ENCODE measurements at places on chromosomes 2 and 18.

- DNase-seq = no peak
These were observed 6.0 kb downstream of the RPIA start for GRCh38 chr2:88697370-88698026.

DNA sequence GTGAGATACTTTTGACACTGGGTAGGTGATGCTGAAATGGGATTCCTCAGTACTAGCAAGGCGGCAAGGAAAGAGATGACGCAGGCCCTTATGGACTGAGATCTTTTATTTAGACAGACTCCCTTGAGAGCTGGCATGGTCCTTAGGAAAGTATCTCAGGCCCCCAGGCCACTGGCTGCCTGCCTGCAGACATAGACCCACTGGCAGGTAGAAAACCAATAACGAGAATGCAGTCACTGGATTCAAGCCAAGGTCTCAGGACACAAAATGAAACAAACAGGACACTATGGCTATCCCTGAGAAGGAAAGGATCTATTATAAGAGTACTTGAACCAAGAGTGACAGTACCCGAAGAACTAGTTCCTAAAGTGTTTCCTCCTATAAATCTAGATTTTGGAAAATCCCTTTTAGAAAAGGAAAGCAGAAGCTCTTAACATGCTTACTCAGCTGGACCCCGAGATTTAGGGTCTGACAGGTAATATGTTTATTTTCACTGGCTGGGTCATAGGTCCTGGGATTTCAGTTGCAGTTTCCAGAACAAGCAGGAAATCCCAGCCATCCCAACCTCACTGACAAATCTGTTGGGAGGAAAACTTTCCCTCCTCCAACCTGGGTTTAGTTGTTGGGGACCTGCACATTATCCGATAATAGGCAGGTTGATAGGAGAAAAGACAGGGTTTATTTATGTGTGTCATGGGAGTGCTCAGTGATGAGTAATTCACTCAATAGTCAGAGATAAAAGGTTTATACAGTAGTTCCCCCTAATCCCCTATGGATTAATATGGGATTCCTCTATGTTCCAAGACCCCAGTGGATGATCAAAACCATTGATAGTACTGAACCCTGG is 44.5 kb downstream of the COMMD1 start:
- no peak for DNase-seq

- DNase-seq = no peak
These were observed 190.6 kb downstream of the RAD51AP2 start for GRCh38 chr2:17327649-17328048.

DNA sequence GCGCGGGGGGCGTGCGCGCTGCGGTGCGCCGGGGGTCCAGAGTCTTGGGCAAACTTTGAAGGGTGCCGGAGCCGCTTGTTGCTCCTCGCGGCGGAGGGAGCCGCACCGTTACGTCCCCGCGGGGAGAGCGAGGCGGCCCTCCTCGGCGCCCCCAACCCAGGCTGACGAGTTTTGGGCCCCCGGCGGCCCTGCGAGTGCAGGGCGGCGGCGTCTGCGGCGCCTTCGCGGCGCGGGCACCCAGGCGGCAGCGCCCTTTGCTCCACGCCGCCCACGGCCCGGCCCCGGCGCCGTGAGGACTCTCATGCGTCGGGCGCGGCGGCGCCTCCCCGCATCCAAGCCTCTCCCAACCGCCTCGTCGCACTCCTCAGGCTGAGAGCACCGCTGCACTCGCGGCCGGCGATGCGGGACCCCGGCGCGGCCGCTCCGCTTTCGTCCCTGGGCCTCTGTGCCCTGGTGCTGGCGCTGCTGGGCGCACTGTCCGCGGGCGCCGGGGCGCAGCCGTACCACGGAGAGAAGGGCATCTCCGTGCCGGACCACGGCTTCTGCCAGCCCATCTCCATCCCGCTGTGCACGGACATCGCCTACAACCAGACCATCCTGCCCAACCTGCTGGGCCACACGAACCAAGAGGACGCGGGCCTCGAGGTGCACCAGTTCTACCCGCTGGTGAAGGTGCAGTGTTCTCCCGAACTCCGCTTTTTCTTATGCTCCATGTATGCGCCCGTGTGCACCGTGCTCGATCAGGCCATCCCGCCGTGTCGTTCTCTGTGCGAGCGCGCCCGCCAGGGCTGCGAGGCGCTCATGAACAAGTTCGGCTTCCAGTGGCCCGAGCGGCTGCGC is 814 bp downstream of the FZD7 start:
- no peak for DNase-seq

DNA sequence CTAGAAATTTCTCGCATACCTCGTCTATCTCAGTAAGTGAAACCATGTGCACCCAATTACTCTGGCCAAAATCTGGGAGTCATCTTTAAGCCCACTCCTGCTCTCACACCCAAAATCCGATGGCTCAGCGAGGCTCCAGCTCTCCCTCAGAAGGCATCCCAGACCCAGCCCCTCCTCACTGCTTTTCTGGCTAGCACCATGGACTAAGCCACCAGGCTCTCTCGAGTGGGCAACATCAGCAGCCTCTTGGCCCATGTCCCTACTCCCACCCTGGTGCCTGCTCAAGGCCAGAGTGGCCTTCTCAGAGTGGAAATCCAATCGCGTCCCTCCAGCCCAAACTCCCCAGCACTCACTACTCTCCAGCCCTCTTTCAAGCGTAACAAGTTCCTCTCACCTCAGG is 27.2 kb downstream of the TNS1 start:
- DNase-seq = no peak

DNA sequence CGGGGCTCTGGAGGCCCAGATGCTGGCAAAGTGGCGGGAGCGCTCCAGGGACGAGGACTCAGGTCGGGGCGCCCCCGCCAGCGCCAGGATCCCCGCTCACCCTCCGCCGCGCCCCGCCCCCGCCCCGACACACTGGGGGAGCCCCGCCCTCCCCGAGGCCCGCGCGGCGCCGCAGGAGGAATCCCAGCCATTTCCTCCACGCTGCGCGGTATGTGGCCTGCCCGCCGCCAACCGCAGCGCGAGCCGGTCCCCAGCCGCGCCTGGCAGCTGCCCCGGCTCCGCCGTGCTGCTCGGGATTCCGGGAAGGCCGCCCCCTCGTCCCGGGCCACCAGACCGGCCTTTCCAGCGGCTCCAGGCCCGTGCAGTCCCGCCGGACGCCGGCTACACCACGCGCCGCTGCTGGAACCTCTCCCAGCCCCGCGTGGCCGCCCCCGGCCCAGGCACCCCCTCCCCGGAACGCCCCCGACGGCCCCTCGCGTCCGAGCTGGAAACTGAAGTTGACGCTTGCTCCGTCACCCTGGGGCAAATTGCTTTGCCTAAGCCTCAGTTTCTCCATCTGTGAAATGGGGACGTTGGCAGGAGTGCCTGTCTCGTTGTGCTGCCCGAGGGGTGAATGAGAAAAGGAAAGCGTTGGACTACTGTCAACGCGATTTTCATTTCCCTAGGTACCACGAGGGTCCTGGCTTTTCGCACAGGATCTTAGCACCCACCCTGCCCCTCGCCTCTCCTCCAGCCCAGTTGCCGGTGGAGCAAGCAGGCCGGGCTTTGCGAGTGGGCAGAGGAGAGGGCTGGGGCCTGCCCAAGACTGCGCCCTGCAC is 53.6 kb downstream of the PKDCC start:
- DNase-seq = no peak

DNA sequence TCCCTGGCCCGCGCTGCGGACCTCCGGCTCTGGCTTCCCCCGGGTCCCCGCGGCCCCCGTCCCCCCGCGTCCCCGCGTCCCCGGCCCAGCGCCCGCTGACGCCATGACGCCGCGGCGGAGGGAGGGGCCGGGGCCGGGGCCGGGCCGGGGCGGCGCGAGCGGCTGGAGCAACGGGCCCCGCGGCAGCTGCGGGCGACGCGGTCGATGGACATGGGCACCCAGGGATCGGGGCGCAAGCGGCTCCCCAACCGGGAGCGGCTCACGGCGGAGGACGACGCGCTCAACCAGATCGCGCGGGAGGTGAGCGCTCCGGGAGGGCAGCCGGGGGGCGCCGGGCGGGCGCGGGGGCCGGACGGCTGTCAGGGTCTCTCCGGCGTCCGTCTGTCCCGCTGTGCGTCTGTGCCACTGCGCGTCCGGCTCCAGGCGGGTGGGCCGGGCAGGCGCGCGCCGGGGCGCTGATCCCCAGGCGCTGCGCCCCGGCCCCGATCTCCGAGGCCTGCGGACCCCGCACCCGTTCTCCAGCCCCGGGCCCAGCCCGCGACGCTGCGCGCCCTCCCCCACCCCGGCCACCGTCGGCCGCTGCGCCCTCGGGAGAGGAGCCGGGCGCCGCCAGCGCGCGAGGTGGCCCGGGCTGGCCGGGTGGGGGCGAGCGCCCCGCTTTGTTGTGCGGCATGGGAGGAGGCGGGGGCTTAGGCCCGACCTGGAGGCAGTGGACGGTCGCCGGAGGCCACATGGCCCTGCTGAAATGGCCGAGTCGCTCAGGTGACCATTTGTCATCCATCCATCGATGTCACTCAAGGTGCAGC is at the start of gene LRRFIP1:
LRRFIP1 (plus strand) TSS at position 147 of the 806 bp plus-strand sequence; CDS start at position 205, 58 bp downstream.
- no peak for DNase-seq

GRCh38 chr18:9796935-9797549 is 88.7 kb upstream of the TXNDC2 start:
- DNase-seq = no peak

GRCh38 chr2:109369671-109370191 is 240.7 kb downstream of the SH3RF3 start:
- no peak for DNase-seq

DNA sequence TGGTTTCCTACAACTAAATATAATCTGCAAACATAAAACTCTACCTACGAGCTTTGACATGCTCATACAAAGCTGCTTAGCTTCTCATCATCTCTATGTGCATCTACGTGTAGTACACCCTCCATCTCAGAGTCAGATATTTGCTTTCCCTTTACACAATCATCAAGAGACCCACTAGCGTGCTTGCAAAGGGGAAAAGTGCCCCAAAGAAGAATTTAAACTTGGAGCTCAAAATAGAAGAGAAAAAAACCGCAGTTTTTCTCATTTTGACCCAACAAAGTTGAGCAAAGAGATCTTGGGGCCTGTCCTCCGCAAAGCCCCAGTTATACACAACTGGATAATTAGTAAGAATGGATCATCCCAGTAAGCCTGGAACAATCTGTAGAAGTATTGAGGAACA is 104.1 kb downstream of the PAX3 start:
- no peak for DNase-seq

GRCh38 chr2:869357-869871 is 81.2 kb upstream of the SNTG2 start:
- DNase-seq = no peak

GRCh38 chr18:364256-364826 is 96.5 kb upstream of the THOC1 start:
- DNase-seq = no peak

DNA sequence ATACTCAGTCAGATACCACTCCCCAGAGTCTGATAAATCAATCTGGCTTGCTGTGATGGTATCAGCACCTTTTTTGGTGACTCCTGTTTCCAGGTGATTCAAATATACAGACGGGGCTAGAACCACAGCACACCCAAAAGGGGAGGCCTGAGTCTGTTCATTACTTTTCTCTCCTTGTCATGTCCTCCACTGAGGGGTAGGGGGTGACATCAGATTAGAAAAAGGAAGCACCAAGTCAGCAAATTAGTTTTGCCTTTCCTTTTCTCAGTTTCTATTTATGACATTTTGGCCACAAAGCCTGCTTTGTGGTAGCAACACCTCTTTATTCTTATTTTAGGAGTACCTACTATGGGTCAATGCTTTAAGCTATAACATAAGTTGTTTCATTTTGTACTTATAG is 127.4 kb downstream of the CCDC102B start:
- DNase-seq = no peak

DNA sequence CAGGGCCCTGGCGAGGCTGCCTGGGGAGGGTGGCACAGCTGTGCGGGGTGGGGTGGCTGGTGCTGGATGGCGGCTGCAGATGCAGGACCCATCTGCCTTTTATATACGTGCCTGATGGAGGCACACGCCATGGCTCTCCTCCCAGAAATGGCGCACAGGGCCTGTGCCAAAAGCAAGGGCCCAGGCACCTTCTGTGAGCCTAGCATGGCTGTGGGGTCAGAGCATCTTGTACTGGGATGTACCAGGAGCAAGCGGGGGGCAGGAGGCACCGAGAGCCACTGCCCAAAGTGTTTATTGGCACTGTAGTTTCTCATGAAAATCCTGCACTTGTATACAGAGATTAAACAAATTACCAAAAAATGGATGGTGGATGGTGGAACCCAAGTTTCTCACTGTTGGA is 724.1 kb downstream of the GALR1 start:
- DNase-seq = no peak
